HEK293T (cell line): ENCODE measurements at places on chromosomes 2 and 18.
A peak's percentile ranks its signal among the peaks of the same experiment; 100 is the strongest.

GRCh38 chr2:24365051-24365450, 4.7 kb upstream of the ITSN2 start:
- DNase-seq = no peak

GRCh38 chr2:3644246-3644525, 13.8 kb upstream of the ALLC start:
- DNase-seq = no peak

DNA sequence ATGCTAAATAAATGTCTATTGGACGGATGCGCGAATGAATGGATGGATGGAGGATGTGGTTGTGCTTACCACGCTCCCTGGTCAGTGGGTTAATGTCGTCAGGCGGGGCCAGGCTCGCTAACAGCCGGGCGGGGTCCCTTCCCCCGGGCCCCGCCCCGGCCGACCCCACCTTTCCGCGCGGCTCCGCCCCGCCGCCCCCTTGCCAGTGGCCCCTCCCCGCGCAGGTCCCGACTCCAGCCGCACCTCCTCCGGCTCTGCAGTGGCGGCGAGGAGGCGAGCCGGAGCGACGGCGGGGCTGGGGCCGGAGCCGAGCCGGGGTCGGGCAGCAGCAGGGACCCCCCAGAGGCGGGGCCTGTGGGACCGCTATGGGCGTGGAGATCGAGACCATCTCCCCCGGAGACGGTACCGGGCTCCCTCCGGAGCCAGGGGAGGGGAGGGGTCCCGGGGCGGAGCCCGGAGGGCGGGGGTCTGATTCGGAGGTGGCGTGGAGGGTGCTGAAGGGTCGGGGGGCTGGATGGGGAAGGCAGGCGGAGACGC, at the start of gene FKBP1B:
TSS of gene FKBP1B (plus strand) at position 257 of the 537 bp plus-strand sequence. CDS start at position 366, 109 bp downstream.
- DNase-seq = peak; percentile 78

- no peak for DNase-seq
Observed at GRCh38 chr2:167335541-167335992, 447.3 kb downstream of the XIRP2 start.

DNA sequence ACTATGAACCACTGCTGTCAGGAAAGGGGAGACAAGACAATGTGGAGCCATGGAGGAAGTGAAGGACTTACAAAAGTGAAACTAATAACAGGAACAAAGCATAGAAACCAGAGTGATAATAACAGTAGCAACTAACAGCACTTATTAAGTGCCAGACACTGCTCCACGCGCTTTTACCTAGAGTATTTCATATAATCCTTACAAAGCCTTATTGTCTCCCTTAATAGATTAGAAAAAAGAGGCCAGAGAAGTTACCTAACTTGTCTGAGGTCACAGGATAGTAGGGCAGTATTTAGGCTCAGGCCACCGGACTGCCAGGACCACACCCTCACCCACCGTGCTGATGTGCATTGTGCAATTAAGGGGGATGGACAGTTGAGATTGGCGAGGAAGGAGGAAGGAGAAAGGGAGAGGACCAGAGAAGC, 98.6 kb upstream of the NFU1 start:
- no peak for DNase-seq

DNA sequence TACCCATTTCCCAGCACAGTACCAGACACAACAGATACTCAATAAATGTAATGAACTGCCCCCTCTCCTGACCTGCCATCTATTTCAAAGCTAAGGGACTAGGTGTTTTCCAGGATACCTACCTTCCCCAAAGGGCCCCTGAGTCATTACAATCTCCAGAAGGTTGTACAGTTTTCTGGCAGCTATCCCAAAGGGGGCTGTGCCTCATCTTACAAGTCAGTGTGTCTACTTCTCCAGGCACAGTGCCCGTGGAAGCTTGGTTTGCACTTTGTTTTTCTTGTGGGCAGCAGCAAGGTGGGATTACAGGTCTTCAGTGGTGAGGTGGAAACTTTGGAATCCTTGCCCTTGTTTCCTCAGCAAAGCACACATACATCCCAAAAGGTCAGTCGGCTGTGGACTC, 62.8 kb upstream of the CYP26B1 start:
- DNase-seq = no peak

GRCh38 chr18:2304378-2305175, 266.7 kb downstream of the METTL4 start:
- no peak for DNase-seq

GRCh38 chr2:121722479-121722878, 14.2 kb downstream of the NIFK start:
- DNase-seq = no peak

- no peak for DNase-seq
Observed at GRCh38 chr2:162282765-162283425, 35.6 kb downstream of the IFIH1 start.

- DNase-seq = no peak
Observed at GRCh38 chr2:231326404-231326803, 69.1 kb upstream of the B3GNT7 start.

GRCh38 chr2:211035548-211036185, 479.3 kb downstream of the CPS1 start:
- peak; percentile 7 for DNase-seq

DNA sequence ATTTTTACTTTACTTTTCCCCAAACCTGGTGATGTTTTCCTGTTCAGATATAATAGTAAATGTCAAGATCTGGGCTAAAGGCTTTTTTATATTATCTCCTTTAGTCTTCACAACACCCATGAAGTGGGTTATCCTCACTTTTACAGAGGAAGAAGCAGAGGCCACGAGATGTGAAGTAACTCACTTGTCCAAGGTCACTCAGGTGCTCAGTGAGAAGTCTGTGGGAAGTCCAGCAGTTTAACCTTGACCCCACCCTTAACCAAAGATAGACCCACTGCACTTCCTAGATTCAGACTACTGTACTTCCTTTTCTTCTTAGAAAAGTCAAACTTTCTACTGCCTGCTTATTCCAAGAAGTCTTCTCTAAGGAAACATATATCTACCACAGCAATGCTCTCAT, 56.3 kb upstream of the STAT1 start:
- DNase-seq = no peak

DNA sequence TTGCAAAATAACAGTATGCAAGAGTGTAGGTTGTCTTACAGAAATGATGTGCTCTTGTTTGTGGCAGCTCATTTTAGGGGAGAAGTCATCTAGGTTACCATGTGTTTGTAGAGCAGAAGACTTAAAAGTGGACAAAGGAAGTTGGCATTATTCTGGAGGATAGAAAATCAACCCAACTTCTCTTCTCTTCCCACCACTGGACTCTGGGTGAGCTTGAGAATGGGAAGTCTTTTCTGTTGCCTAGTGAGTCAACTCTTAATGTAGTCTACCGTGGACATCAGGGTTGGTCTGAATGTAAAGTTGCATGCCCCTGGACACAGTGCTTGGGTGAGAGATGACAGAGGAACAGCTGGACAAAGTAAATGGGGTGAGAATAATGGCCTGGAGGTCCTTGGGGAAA, 98.3 kb downstream of the FMNL2 start:
- no peak for DNase-seq

- DNase-seq = no peak
Observed at GRCh38 chr2:163626639-163627109, 109.1 kb downstream of the FIGN start.

- no peak for DNase-seq
Observed at GRCh38 chr2:76567478-76567877, 856.8 kb upstream of the GCFC2 start.

DNA sequence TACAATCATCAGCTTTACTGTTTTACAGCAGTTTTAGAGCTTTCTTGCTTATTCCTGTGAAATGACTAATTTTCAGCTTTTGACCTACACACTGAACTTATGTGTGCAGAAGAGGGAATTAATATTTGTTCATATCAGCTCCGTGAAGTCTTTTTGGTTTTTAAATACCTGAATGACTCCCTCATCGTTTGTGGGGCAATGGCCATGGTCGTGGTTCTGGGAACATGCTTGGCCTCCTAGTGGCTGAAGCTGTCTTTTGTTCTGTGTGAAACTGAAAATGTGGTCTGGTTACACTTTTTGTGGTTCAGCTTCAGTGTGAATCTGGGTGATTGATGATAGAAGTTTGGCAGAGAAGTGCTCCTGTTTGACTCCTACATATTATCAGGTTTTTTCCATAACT, 408.1 kb downstream of the THSD7B start:
- peak; percentile 23 for DNase-seq

- DNase-seq = no peak
Observed at GRCh38 chr2:239275847-239276831, 124.7 kb downstream of the HDAC4 start.

DNA sequence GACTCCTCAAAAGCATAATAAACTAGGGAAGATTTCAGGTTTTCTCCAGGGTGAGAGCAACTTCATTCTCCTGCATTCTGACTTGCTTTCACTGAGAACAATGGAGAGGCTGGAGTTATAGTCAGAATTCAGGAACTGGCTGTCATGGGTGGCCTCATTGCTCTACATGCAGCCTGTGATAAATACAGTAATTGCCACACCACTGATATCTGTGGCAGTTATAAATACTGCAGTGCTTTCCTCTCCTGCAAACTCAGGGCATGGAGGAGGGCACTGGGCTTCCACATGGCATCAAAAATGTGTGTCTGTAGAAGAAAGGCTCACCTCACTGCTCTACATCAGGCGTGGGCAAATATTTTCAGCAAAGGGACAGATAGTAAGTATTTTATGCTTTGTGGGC, 510.2 kb downstream of the ZNF516 start:
- no peak for DNase-seq

DNA sequence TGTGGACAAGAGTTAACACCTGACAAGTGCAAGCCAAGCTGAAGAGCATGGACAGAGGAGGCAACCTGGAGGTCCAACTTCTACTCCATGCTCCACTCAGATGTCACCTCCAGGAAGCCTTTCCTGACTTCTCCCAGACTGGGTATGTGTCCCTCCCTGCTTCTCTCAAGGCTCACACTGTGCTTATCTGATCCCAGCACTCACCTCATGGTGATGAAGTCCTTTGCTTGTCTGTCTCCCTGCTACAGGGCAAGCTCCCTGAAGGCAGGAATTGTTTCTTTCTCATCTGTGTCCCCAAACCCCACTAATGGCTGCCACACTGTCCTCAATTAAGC, 2.7 kb upstream of the SLC30A3 start:
- DNase-seq = no peak

- no peak for DNase-seq
Observed at GRCh38 chr2:217047631-217048030, 187.8 kb upstream of the TNP1 start.

- no peak for DNase-seq
Observed at GRCh38 chr2:38830526-38831159, 45.1 kb downstream of the DHX57 start.

DNA sequence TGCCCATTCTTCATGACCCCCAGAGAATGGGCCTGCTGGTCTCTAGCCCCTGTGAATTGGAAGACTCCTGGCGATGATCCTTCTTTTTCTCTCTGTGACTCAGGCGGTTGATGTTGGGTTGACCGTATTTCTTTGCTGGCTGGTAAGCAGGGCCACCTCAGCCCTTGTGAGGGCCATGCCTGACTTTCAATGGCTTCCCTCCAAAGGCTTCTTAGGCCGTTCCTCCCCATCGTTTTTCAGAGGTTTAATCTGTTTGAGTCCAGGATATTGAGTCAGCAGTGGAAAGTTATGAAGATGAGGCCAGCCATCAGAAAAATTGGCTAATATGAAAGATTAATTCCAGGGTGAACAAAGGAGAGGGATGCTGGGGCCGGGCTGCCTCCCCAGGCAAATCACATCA, 13.6 kb downstream of the HPCAL1 start:
- DNase-seq = no peak

GRCh38 chr18:48230467-48231113, 178.6 kb downstream of the ZBTB7C start:
- peak; percentile 56 for DNase-seq

DNA sequence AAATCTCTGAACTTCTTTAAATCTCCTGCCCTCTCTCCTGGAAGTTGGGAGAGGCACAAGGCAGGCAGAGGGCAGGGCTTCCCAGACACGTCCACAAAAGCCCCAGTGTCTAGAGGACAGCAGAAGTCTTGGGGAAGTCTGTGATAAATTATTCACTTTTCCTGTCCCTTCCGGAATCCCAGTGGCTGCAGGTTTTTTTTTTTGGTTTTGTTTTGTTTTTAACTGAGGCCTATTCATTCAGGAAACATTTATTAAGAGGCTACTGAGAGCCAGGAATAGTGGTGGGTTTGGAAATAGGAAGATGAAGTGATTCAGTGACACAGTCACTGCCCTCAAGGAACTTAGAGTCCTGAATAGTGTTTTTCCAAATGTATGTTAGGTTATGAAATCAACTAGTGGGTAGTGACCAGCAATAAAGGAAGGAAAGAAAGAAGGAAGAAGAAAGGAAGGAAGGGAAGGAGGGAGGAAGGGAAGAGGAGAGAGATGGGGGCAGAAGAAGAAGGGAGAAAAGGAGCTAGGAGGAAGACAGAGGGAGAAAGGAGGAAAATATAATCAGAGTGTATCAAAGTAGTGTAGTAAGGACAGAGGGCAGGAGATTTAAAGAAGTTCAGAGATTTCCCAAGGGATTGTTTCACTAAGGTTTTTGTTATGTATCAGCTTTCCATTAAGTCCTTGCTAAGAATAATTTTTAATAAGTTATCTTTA, 98.9 kb upstream of the ZFP36L2 start:
- no peak for DNase-seq

- DNase-seq = no peak
Observed at GRCh38 chr2:28398101-28398834, 5.6 kb downstream of the FOSL2 start.

DNA sequence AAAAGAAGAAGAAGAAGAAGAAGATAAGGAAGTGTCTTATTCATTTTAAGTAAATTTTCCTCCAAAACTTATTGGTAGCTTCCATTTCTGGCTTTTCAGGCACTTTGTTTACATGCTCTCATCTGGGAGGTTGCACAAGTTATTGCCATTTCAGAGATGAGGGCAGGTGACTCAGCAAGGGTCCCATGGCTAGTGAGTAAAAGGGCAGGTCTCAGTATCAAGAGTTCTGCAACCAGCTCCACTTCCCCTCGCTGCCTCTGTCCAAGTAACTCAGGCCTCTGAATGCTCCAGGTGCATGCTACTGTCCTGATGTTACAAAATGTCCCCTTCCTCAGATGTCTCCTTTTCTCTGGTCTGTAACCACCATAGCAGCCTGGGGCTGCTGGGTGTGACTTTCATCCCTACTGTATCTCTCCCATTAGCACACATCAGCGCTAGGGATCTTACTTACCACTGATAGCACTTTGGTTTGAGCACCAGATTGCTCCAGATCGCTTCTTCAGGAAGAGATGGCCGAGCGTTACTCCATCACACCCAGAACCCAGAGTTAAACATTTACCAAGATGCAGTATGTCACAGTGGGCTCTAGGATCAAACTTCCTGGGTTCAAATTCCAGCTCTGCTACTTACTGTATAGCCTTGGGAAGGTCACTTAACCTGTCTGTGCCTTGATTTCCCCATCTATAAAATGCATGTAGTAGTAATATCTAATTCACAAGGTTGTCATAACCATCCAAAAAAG, 57.4 kb upstream of the LAPTM4A start:
- no peak for DNase-seq

GRCh38 chr2:16581241-16581640, 84.4 kb downstream of the CYRIA start:
- no peak for DNase-seq

DNA sequence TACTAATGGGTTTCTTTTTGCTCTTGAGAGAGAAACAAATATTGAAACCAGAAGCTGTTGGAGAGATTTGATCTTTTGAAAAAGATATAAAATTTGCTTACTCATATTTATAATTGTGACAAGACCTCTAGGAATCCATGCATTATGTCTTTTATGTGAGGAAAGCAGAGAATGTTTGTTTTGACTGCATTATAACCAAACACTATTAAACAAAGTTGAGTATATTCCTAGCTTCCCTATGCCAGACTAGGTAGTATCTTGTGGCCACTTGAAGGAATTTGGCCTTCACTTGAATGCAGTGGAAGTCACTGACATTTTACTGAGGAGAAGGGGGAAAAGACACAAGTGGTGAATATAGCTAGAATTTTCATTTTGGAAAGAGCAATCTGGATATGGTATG, 521.8 kb upstream of the ZEB2 start:
- DNase-seq = no peak

GRCh38 chr2:204026294-204026693, 89.7 kb downstream of the ICOS start:
- no peak for DNase-seq
